Activated naive CD8-positive, alpha-beta T cell treated with anti-CD3 and anti-CD28 coated beads for 36 hours (primary cell): ENCODE measurements at places on chromosomes 6 and 20. TPM values are rescaled to one million over a fixed set of nuclear protein-coding genes. Genes with fewer than 3 reads are reported as not detected.

KIF6 gene
- total RNA-seq = 0.96 TPM

PPP1R3G gene
- 0.10 TPM for total RNA-seq

SAPCD1 gene
- total RNA-seq = 9.5 TPM

EIF2S2 gene
- 179 TPM for total RNA-seq

DNAH8 gene
- total RNA-seq = 0.08 TPM

CFAP61 gene
- not detected for total RNA-seq

NHLRC1 gene
- 0.19 TPM for total RNA-seq

GCM1 gene
- not detected for total RNA-seq

RPS6KA2 gene
- 3.8 TPM for total RNA-seq

LY6G6F gene
- total RNA-seq = not detected

HTR1B gene
- total RNA-seq = not detected

SYTL3 gene
- total RNA-seq = 97.8 TPM

- H3K27me3 ChIP-seq = no peaks in the 10 kb centered on the region
- no peak for DNase-seq
- H3K36me3 ChIP-seq = peaks cover 4% of the 10 kb centered on the region
- no peak overlapping the region for H3K27ac ChIP-seq
These were observed 644.2 kb upstream of the GJE1 start for GRCh38 chr6:141488488-141488887.

DNA sequence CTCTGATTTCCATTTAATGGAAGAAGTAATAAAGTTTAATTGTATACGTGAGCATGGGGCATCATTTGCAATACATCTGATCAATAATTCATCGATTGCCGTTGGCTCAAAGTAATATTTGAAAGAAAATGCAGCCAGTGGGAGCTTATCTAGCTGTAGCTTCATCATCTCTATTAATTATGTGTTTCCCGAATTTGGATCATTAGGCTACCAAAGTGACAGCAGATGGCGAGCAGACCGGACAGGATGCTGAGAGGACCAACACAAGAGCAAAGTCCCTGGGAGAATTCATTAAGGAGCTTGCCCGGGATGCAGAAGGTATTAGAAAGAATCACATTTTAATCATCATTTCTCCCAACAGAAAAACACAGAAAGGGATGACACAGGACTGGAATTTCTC lies 327.1 kb downstream of the ARHGAP18 start:
- peaks cover 26% of the 10 kb centered on the region for H3K27me3 ChIP-seq
- no peak for DNase-seq
- H3K27ac ChIP-seq = no peak overlapping the region
- no peaks in the 10 kb centered on the region for H3K4me1 ChIP-seq

GRCh38 chr20:35773154-35773751 lies 1.4 kb downstream of the PHF20 start:
- H3K36me3 ChIP-seq = peaks cover 35% of the 10 kb centered on the region
- DNase-seq = peak; percentile 28
- no peaks in the 10 kb centered on the region for H3K27me3 ChIP-seq
- peaks cover 58% of the 10 kb centered on the region for H3K4me1 ChIP-seq
- peak overlapping the region; percentile 94 for H3K4me3 ChIP-seq

DNA sequence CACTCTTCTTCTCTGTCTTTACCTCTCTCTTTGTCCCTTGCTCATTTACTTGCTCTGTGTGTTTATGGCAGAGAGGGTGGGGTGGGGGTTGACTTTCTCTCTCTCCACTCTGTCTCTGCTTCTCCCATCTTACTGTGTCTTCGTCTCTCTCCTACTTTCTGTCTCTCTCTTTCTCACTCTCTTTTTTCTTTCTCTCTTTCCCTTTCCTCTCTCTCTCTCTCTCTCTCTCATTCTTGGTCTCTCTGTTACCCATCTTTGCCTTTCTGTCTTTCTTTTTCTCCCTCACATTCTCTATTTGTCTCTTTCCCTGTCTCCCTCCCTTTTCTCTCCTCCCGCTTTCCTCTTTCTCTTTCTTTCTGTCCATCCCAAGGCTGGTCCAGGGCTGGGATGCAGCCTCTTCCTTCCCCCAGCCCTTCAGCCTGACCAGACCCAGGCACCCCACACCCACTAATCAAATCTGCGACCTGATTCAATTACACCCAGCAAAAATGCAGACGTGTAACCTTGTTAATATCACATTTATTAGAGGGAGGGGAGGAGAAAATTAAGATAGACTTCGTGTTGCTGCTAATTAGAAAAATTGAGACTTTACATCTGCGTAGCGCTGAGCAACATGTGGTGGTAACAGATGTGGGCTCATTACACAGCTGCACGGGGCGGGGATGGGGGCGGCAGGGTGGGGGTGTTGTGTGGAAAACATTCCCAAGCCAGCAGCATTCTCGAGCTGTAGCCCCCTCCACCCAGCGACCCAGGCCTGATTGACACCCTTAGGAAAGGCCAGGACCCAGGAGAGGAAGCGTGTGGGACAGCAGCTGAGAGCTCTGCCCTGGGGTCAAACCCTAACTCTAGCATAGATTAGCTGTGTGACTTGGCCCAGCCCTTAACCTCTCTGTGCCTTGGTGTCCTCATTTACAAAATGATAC lies 124.9 kb upstream of the MAFB start:
- H3K4me3 ChIP-seq = no peak overlapping the region
- no peak overlapping the region for H3K27ac ChIP-seq
- H3K27me3 ChIP-seq = no peaks in the 10 kb centered on the region
- H3K36me3 ChIP-seq = no peaks in the 10 kb centered on the region

DNA sequence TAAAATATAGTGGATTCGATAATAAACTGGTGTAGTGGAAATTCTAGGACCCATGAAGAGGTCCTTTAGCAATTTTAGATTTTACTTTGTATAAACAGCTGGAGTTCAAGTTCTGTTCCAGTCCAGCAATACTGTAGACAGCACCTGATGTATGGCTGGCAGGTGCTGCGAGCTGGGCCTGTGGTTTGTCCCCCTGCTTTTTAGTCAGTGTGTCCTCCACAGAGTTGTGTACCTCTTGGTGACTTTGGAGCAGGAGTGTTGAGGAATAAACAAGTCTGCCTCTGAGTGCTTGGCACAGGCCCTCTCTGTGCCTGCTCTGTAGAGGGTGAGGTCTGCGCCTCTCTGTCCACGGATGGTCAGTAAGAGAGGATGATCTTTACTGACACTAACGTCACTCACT lies 13.8 kb downstream of the STX16 start:
- peak overlapping the region; percentile 68 for H3K27ac ChIP-seq
- H3K27me3 ChIP-seq = no peaks in the 10 kb centered on the region
- peaks cover 56% of the 10 kb centered on the region for H3K4me1 ChIP-seq
- H3K36me3 ChIP-seq = peaks cover 31% of the 10 kb centered on the region

DNA sequence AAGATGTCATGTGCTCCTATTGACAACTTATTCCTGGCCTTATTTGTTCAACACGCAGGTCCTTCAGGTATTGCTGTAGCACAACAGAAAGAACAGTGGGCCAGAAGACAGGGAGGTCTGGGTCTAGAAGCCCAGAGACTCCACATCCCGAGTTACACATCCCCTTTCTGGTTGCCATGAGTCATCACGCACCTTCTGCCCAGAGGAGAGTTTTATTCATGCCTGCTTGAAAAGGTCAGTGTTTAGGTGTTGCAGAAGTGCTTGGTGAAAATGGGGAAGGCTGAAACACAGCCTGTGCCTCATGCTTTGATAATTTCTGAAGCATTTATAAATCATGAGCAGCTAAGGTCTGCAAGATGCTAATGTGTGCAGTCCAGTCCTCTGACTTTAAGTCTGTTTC lies 256.4 kb downstream of the GMPR start:
- no peak overlapping the region for H3K4me3 ChIP-seq
- no peaks in the 10 kb centered on the region for H3K27me3 ChIP-seq
- H3K27ac ChIP-seq = no peak overlapping the region
- H3K36me3 ChIP-seq = peaks cover 17% of the 10 kb centered on the region
- peaks cover 51% of the 10 kb centered on the region for H3K4me1 ChIP-seq

- peaks cover 42% of the 10 kb centered on the region for H3K4me1 ChIP-seq
- no peaks in the 10 kb centered on the region for H3K36me3 ChIP-seq
- DNase-seq = peak; percentile 17
- H3K27me3 ChIP-seq = peaks cover 65% of the 10 kb centered on the region
These were observed 12.1 kb downstream of the TRIM31 start for GRCh38 chr6:30100585-30101443.

- no peak for DNase-seq
- no peaks in the 10 kb centered on the region for H3K36me3 ChIP-seq
- peaks cover 11% of the 10 kb centered on the region for H3K27me3 ChIP-seq
These were observed 49.2 kb upstream of the GATA5 start for GRCh38 chr20:62525014-62525413.

GRCh38 chr20:946826-947225 lies 30.7 kb upstream of the ANGPT4 start:
- no peak overlapping the region for H3K27ac ChIP-seq
- H3K27me3 ChIP-seq = peaks cover 18% of the 10 kb centered on the region
- no peak for DNase-seq
- no peak overlapping the region for H3K4me3 ChIP-seq
- H3K36me3 ChIP-seq = no peaks in the 10 kb centered on the region
